ENCODE measurements at places on chromosomes 12 and 14. TPM values are rescaled to one million over a fixed set of nuclear protein-coding genes. Genes with fewer than 3 reads are reported as not detected.

TTC9 gene
- 8.9 TPM for total RNA-seq

RILPL2 gene
- 2.8 TPM for total RNA-seq

VWF gene
- 73.5 TPM for total RNA-seq

CD69 gene
- total RNA-seq, result 9.8 TPM

CLEC6A gene
- total RNA-seq, result 0.27 TPM

All from camera-type eye (tissue), 1 donor.